Upper lobe of right lung (tissue), 1 donor: ENCODE measurements at places on chromosomes 13 and 19.
A peak's percentile ranks its signal among the peaks of the same experiment; 100 is the strongest.

- H3K27ac ChIP-seq: no peak overlapping the region
- H3K27me3 ChIP-seq: no peaks in the 10 kb centered on the region
- DNase-seq: no peak
- H3K4me3 ChIP-seq: no peak overlapping the region
These were observed 125.9 kb downstream of the SUCLA2 start for GRCh38 chr13:47875201-47875600.

GRCh38 chr13:73967397-73968165 is 166.6 kb downstream of the KLF12 start:
- H3K27me3 ChIP-seq: no peaks in the 10 kb centered on the region
- no peak for DNase-seq
- H3K4me1 ChIP-seq: no peaks in the 10 kb centered on the region
- H3K27ac ChIP-seq: no peak overlapping the region
- no peak overlapping the region for H3K4me3 ChIP-seq

GRCh38 chr13:50867637-50867945 is 24.1 kb upstream of the DLEU7 start:
- H3K27me3 ChIP-seq: no peaks in the 10 kb centered on the region
- H3K36me3 ChIP-seq: no peaks in the 10 kb centered on the region
- DNase-seq: no peak
- no peak overlapping the region for H3K27ac ChIP-seq

GRCh38 chr19:16229322-16229641 is 31.6 kb downstream of the AP1M1 start:
- H3K36me3 ChIP-seq: peaks cover 88% of the 10 kb centered on the region
- no peak overlapping the region for H3K27ac ChIP-seq
- H3K4me3 ChIP-seq: no peak overlapping the region
- peak; percentile 60 for DNase-seq
- no peaks in the 10 kb centered on the region for H3K4me1 ChIP-seq
- H3K27me3 ChIP-seq: no peaks in the 10 kb centered on the region

DNA sequence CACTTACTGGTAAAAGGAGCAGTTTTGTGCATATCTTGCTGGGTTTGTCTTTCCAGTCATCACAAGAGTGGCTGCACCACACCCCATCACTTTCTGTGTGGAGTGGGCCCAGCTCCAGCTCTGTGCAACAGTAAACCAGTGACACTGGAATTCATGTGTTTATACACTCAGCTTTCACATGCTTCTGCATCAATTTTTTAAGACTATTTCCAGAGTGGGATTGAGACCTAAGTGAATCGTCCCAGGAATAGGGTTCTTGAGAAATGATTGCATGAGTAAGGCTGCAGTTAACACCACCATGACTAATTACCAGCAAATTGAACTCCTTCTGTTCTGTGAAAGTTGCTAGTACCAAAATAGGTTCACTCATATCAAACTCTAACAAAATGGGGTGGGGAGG is 5.3 kb upstream of the CFAP97D2 start:
- no peak overlapping the region for H3K27ac ChIP-seq
- no peaks in the 10 kb centered on the region for H3K4me1 ChIP-seq
- no peaks in the 10 kb centered on the region for H3K36me3 ChIP-seq
- no peak for DNase-seq

DNA sequence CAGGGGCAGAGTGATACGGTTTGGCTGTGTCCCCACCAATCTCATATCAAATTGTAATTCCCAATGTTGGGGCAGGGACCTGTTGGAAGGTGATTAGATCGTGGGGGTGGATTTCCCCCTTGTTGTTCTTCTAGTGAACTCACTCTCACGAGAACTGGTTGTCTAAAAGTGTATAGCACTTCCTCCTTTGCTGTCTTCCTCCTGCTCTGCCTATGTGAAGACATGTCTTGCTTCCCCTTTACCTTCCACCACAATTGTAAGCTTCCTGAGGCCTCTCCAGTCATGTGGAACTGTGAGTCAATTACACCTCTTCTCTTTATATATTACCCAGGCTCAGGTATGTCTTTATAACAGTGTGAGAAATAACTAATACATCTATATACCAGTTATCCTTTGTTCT is 706.4 kb upstream of the KLHL1 start:
- no peaks in the 10 kb centered on the region for H3K27me3 ChIP-seq
- no peaks in the 10 kb centered on the region for H3K4me1 ChIP-seq
- H3K4me3 ChIP-seq: no peak overlapping the region
- no peak overlapping the region for H3K27ac ChIP-seq
- DNase-seq: no peak

- no peak overlapping the region for H3K27ac ChIP-seq
- H3K27me3 ChIP-seq: no peaks in the 10 kb centered on the region
- no peaks in the 10 kb centered on the region for H3K4me1 ChIP-seq
- DNase-seq: no peak
These were observed 57.6 kb downstream of the RCBTB2 start for GRCh38 chr13:48475230-48475629.

DNA sequence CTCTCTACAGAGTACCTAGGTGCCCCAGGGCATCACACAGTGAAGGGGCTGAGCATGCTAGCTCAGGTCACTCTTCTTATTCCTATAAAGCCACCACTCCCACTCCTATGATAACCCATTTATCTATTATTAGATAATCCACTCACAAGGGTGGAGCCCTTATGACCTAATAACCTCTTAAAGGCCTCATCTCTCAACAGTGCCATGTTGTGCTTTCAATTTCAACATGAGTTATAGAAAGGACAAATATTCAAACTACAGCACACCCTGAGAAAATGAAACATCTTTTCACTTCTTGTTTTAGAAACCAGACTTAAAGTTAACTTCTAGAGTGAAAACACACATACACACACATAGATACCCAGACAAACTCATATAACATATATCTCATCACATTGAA is 1494.9 kb upstream of the MIR17HG start:
- H3K27me3 ChIP-seq: no peaks in the 10 kb centered on the region
- H3K4me3 ChIP-seq: no peak overlapping the region
- H3K4me1 ChIP-seq: no peaks in the 10 kb centered on the region

DNA sequence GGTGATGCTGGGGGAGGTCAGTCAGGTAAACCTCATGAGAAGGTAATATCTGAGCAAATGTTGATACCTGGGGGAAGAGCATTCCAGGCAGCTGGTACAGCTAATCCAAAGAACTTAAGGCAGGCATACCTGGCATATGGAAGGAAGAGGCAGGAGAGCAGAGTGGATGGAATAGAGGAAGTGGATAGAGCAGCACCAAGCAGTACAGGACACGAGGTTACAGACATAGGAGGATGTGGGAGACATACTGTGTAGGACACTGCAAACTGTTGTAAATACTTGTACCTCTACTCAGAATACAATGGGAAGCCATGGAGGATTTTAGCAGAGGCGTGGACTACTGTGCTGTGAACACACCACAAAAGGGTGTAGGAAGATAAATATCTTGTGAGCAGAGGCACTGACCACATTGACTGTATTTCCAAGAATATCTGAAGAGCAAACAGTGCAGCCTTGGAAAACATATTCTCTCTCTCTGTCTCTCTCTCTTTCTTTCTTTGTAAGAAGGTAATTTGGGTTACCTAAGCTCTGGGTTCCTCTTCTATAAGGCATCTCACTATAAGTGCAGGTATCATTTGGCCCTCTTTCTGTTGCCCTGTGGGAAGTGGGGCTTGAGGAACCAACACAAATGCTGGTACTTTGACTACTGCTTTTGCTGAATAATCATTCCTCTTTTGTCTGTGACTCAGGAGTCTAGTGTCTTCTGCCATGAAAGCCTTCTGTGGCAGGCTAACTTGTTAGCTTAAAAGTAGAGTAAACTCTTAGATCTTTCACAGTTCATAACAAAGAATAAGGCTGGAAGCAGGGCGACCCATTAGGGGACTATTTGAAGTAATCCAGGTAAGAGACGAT is 238.0 kb downstream of the VWA8 start:
- peaks cover 20% of the 10 kb centered on the region for H3K36me3 ChIP-seq
- H3K27ac ChIP-seq: no peak overlapping the region
- no peaks in the 10 kb centered on the region for H3K27me3 ChIP-seq
- no peak overlapping the region for H3K4me3 ChIP-seq
- DNase-seq: no peak
